ENCODE measurements at places on chromosomes 5 and 9. TPM values are rescaled to one million over a fixed set of nuclear protein-coding genes. Genes with fewer than 3 reads are reported as not detected.

- DNase-seq: no peak
These were observed 365.1 kb upstream of the PRR16 start for GRCh38 chr5:120098902-120099535.

GRCh38 chr9:112078432-112078831 is 96.7 kb downstream of the SUSD1 start:
- DNase-seq: no peak

GRCh38 chr5:116038817-116039216 is 6.5 kb downstream of the ARL14EPL start:
- DNase-seq: no peak

The DRD1 gene
- total RNA-seq: not detected

The PCDHGA8 gene
- 3.8 TPM for total RNA-seq

The HTR1A gene
- not detected for total RNA-seq

DNA sequence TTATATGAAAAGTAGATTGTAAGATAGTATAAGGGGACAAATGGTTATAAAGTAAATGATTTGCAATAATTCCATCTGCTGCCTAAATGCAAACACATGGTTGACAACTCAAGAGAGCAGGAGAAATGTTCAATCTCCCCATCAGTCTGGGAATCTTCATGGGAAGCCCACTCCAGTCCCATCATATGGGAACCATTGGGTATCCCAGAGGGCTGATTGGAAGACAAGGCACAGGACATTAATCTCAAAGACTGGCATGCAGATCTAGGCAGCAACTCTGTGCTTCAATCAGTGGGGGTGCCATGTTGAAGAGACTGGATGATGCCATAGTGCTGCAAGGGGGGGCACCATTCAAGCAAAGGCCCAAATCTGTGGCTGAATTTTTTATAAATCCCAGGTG is 193.1 kb upstream of the PDE4D start:
- DNase-seq: no peak

GRCh38 chr9:121289772-121290370 is 21.9 kb downstream of the GSN start:
- no peak for DNase-seq

DNA sequence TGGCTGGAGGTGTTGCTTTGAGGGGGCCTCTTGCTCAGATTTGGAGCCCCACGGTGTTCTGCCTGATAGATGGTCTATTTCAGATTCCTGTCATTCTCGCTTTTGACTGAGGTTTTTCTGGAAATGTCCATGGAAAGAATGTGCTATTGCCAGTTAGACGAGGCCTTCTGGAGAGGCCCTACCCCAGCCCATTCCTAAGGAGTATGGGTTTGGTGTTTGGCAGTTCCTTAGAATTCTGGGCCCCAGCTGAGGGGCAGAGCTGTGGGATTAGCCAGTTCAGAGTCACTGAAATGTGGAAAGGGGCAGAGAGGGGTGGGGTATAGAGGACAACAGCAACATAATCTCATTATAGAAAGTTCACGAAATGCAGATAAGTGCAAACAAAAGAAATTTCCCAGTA is 50.5 kb downstream of the GALNT10 start:
- DNase-seq: no peak

The RNF180 gene
- 15.0 TPM for total RNA-seq

The ACSL6 gene
- 0.38 TPM for total RNA-seq

GRCh38 chr5:108636135-108636853 is 111.4 kb upstream of the FER start:
- no peak for DNase-seq

GRCh38 chr5:159971931-159972461 is 36.9 kb upstream of the TTC1 start:
- no peak for DNase-seq

DNA sequence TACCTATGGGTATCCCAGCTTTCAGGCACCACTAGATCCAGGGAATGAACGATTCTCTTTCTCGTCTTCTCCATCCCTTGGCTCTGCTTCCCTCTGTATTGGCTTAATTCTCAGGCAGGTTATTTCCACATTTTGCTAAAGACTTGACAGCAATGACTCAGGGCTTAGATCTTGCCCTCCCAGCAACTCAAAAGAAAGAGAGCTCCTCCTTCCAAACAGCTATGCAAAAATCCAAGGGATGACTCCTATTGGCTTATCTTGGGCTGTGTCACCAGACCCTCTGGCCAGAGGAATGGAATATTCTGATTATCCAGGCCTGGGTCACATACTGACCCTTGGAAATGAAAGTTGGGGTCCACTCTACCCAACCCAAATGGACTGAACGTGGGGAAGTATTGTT is 270.2 kb downstream of the NTRK2 start:
- no peak for DNase-seq

- DNase-seq: no peak
These were observed 569.6 kb upstream of the TUSC1 start for GRCh38 chr9:26247861-26248260.

The CD72 gene
- total RNA-seq: 3.0 TPM

GRCh38 chr9:96519787-96520186 is 69.8 kb downstream of the HABP4 start:
- DNase-seq: no peak

GRCh38 chr5:160926428-160926827 is 74.4 kb upstream of the ATP10B start:
- DNase-seq: peak; percentile 72

DNA sequence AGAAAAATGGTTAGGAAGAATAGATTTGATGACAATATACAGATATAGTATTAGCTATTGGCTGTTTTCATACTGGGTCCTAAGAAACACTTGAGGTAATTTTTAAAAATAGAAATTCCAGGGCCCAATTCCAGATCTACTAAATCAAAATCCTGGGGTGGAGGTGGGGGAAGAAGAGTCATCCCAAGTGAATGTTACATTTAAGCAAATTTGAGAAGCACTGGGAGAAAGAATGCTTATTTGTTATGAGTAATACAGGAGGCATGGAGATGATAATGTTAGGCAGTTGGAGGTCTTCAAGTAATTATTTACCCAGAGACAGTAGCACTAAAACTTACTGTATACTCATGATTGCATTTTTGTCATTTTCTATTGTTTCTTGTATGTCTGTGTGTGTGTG is 93.0 kb upstream of the DAB2 start:
- DNase-seq: no peak

GRCh38 chr9:128011071-128011817 is 30.5 kb upstream of the EEIG1 start:
- DNase-seq: no peak

DNA sequence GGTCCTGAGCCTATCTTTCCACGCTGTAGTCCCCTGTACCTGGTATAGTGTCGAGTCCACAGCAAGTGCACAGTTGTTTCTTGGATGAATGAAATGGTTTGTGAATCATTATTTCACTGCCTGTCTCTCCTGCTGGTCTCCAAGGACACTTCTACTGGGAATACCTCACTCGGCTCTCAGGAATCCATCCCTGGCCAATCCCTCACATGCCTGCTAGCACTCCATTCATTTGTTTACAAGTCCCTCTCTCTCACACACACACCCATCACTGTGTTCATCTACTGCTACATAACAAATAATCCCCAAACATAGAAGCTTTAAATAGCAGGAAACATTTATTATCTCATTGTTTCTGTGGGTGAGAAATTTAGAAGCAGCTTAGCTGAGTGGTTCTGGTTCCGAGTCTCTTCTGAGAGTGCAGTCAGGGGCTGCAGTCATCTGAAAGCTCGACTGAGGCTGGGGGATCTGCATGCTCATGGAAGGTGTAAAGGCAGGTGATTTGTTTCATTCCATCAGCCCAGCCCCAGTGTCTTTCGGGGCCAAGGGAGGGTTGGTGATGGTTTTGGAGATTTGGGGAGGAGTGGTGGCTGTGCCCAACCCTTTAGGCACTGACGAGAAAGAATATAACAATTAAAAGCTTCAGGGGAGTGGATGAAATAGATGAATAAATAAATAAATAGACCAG is 132.7 kb upstream of the IER5L start:
- DNase-seq: no peak

DNA sequence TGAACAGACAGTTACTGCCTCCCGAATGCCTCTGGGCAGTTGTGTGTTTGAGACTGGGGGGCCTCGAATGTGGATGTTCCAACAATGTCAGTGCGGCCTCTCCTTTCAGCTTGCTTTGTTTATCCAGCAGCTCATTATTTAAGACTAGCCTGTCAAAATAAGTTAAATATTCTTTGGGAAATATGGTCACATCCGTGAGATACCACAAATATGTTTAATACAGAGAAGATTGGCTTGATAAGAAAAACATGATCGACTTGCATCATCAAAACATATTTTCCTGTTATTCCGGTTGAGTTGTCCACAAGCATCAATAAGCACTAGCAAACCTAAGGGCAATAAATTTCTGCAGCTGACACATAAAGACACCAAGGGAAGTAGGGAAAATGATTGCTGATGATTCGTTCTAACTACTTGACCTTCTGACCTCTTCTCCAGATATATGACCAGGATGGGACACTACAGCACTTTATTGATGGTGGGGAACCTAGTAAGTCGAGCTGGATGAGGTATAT is 66.5 kb downstream of the PRDM6 start:
- no peak for DNase-seq

DNA sequence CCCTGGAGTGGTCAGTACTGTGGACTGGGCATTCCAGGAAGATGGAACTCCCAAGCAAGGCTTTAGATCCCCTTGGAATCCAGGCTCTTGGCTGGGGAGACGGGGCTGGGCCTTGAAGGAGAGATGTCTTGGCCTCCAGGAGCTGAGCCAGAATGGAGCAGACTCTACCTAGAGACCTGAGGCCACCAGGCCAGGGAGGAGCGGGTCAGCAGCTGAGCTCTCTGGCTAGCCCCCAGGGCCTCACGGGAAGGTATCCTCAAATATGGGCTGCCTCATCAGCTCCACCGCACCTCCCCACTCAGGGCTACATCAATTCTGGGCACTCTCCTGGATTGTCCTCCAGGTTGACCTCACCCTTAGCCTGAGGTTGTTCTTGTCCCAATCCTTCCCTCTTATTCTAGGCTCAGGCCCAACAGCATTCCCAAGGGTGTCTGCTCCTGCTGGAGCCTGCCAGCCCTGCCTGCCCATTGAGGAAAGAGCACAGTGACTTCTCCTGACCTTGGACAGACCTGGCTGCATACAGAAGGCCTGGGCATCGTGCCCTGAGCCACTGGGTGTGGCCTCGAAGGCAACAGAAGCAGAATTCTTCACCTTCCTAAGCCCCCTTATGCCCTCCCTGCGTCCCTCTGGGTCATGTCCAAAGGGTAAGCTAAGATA is 3.0 kb upstream of the PDLIM4 start:
- DNase-seq: no peak

DNA sequence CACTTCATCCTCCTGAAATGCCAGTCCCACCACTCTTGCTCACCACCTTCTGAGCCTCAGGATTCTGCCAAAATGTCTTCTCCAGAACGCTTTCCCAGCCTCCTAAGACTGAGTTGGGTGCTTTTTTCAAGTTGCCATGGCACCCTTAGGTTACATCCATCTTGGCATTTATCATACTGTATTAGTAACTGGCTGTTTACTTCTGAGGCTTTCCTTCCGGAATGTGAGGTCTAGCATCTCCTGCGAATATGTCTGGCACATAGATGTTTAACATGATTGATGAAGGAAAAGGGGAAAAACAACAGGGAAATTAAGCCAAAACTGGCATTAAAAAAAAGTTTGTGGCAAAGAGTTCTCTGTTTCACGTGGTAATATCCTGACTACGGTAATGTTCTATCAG is 24.9 kb downstream of the RNF130 start:
- DNase-seq: no peak

DNA sequence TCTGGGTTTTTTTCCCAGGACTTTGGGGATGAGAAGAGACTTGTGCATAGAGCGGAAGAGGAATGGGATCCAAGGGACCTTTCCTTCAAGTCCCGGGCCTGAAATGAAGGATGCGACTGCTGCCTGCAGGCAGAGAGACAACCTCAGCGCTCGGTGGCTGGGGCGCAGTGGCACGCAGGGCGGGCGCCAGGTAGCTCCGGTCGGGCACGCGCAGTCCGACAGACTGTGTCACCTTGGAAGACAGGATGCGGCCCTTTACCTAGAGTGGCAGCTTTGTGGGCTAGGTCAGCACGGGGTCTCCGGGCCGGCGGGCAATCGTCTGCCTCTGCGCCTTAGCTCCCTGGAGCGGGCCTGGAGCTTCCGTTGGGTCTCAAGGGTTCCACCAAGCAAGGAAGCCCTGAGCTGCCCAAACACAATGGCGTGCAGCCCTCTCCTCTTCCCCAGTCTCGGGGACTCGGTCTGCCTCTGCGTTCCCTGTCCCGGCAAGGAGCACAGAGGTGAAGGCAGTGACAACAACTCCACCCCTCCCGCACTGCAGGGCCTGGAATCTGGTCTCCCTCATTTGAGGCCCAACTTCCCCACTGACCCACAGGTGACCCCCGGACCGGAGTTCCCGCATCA is 6.0 kb downstream of the BARX1 start:
- no peak for DNase-seq

The HRCT1 gene
- 82.1 TPM for total RNA-seq

- no peak for DNase-seq
These were observed 447 bp downstream of the UBLCP1 start for GRCh38 chr5:159263569-159263905.

GRCh38 chr9:98846081-98846480 is 38.6 kb downstream of the GALNT12 start:
- no peak for DNase-seq

DNA sequence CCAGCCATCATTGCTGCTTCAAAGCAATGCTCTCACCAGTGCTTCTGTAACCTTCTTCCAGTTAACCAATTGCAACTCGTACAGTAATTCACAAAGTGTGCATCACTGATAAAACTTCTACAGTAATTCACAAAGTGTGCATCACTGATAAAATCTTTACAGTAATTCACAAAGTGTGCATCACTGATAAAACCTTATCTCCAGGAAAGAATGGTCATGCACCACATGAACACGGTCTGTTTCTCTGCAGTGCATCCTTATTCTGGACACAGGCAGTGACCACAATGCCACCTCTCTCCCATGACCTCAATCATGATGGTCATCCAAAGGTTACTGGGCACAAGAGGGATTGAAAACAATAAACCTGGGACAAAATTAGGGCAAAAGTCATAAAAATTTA is 153.6 kb downstream of the TSSK1B start:
- no peak for DNase-seq

GRCh38 chr5:137036640-137037039 is 462.5 kb downstream of the SPOCK1 start:
- DNase-seq: no peak

All from mucosa of descending colon (tissue), 3 donors.